Breast epithelium (tissue), 4 donors: ENCODE measurements at places on chromosomes 13 and 19. TPM values are rescaled to one million over a fixed set of nuclear protein-coding genes. Genes with fewer than 3 reads are reported as not detected.
A peak's percentile ranks its signal among the peaks of the same experiment; 100 is the strongest.

- no peaks in the 10 kb centered on the region for H3K36me3 ChIP-seq
- DNase-seq: no peak
- H3K27ac ChIP-seq: no peak overlapping the region
- H3K4me3 ChIP-seq: no peak overlapping the region
- H3K4me1 ChIP-seq: no peaks in the 10 kb centered on the region
These were observed 60.5 kb downstream of the CCNE1 start for GRCh38 chr19:29872224-29872731.

ZNF223 gene
- total RNA-seq: 12.3 TPM

GRCh38 chr19:38374332-38375097, at the start of gene PSMD8:
Gene PSMD8, plus strand, starts transcription at chr19:38374571. Its CDS starts 31 bp downstream, at chr19:38374602.
- H3K4me1 ChIP-seq: peaks cover 12% of the 10 kb centered on the region
- H3K36me3 ChIP-seq: no peaks in the 10 kb centered on the region
- H3K4me3 ChIP-seq: peak within 1 kb of the TSS; percentile 90

FLT3 gene
- total RNA-seq: 0.98 TPM

GRCh38 chr13:50910485-50910805, 854 bp downstream of the RNASEH2B start:
- H3K4me3 ChIP-seq: peak overlapping the region; percentile 80
- H3K27me3 ChIP-seq: no peaks in the 10 kb centered on the region
- H3K4me1 ChIP-seq: peaks cover 9% of the 10 kb centered on the region
- no peaks in the 10 kb centered on the region for H3K36me3 ChIP-seq
- H3K27ac ChIP-seq: peak overlapping the region; percentile 94
- no peak for DNase-seq

CACNA1A gene
- 0.16 TPM for total RNA-seq

ERICH4 gene
- not detected for total RNA-seq

DNA sequence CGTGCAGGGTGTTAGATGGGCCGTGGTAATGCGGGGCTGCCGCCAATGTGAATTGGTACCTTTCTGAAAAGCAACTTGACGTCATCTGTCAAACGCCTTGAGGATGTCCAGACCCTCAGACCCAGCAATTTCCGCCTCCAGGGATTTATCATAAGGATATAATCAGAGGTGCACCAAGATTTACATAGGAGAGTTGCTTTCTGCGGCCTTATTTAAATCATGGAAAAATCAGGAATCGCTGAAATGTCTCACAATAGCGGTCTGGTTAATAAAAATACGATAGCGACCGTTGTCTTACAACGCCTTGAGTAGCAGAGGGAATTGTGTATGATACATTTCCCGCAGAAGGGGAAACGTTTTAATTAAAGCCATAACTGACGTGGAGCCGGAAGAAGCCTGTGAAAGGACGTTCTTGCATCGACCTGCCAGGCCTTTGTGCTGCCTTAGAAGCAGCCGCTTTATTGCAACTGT, 32.3 kb upstream of the NDUFS7 start:
- H3K4me3 ChIP-seq: no peak overlapping the region
- H3K27ac ChIP-seq: no peak overlapping the region
- DNase-seq: no peak
- H3K36me3 ChIP-seq: no peaks in the 10 kb centered on the region

- no peaks in the 10 kb centered on the region for H3K36me3 ChIP-seq
- H3K4me3 ChIP-seq: no peak overlapping the region
- no peaks in the 10 kb centered on the region for H3K27me3 ChIP-seq
- H3K27ac ChIP-seq: no peak overlapping the region
- no peaks in the 10 kb centered on the region for H3K4me1 ChIP-seq
These were observed 27.6 kb downstream of the CPT1C start for GRCh38 chr19:49718511-49718910.

DNA sequence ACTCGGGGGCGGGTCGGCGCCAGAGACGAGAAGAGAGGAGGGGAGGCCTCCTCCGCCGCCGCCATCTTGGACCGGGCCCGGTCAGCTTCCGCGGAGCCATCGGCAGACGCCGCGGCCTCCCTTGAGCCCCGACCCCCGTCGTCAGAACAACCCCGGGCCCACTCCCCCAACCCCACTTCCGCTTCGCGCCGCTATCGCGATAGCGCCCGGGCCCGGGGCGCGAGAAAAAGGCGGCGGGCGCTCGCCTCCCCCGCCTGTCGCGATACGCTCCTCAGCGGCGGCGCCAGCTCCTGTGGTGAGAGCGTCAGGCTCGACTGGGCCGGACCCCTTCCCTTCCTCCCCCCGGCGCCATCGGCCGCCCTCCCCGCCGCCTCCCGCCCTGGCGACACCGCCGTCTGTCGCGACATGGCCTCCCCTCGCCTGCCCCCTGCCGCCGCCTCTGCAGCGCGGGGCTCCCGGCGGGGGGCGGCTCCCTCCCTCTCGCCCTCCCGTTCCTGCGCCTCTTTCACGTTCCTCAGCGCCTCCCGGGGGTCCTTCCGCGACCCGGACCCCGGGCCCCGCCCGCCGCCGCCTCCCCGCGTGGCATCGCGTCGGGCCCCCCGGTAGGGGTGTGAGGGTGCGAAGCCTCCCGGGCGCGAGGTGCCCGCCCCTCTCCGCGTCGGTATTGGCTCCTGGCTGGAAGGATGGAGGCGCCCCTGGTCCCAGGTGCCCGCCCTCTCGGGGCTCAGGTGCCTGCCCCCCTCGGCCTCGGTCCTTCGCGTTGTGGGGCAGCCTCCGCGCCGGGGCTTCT, at the start of gene CNOT3:
Gene CNOT3 (plus strand): TSS at position 64 of the 790 bp plus-strand sequence. CDS start 5,217 bp downstream, outside the sequence.
- H3K4me1 ChIP-seq: peaks cover 8% of the 10 kb centered on the region
- no peak for DNase-seq
- no peaks in the 10 kb centered on the region for H3K36me3 ChIP-seq
- peak within 1 kb of the TSS; percentile 98 for H3K27ac ChIP-seq

GRCh38 chr19:36489920-36490415, 607 bp upstream of the ZNF566 start:
- no peaks in the 10 kb centered on the region for H3K36me3 ChIP-seq
- peak overlapping the region; percentile 78 for H3K4me3 ChIP-seq
- DNase-seq: peak; percentile 68

SETDB2 gene
- 12.8 TPM for total RNA-seq

GNA15 gene
- total RNA-seq: 8.5 TPM

DNA sequence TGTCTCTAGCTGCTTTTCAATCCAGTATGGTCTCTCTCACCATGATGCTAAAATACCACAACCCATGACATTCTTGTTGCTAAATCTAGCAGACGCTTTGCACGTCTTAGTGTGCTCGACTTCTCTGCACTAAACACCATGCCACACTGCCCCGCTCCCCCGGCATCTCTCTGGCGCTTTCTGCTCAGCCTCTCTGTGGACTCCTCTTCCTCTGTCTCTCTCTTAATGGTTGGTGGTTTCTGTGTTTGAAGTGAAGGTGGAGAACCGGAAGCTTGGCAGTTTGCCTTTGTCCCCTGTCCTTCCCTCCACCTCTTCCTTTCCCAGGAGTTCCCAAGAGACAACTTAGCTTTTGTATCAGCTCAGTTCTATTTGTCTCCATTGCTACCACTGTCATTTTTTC, 8.8 kb downstream of the ERCC5 start:
- no peak overlapping the region for H3K27ac ChIP-seq
- no peaks in the 10 kb centered on the region for H3K27me3 ChIP-seq
- no peaks in the 10 kb centered on the region for H3K4me1 ChIP-seq
- no peak for DNase-seq

CEACAM8 gene
- not detected for total RNA-seq

UBE2L5 gene
- total RNA-seq: 1.3 TPM

ZNF575 gene
- total RNA-seq: 0.59 TPM

GRCh38 chr13:84670245-84670644, 788.0 kb upstream of the SLITRK1 start:
- H3K27me3 ChIP-seq: no peaks in the 10 kb centered on the region
- H3K4me1 ChIP-seq: no peaks in the 10 kb centered on the region
- H3K4me3 ChIP-seq: no peak overlapping the region

- H3K27ac ChIP-seq: no peak overlapping the region
- H3K4me1 ChIP-seq: no peaks in the 10 kb centered on the region
- no peak overlapping the region for H3K4me3 ChIP-seq
- DNase-seq: no peak
- H3K36me3 ChIP-seq: no peaks in the 10 kb centered on the region
These were observed 102.7 kb upstream of the POSTN start for GRCh38 chr13:37701306-37701705.

ABCA7 gene
- total RNA-seq: 26.5 TPM

GRCh38 chr19:8163759-8164158, 14.4 kb upstream of the FBN3 start:
- H3K27me3 ChIP-seq: no peaks in the 10 kb centered on the region
- no peaks in the 10 kb centered on the region for H3K36me3 ChIP-seq
- no peak overlapping the region for H3K4me3 ChIP-seq
- no peaks in the 10 kb centered on the region for H3K4me1 ChIP-seq

DNA sequence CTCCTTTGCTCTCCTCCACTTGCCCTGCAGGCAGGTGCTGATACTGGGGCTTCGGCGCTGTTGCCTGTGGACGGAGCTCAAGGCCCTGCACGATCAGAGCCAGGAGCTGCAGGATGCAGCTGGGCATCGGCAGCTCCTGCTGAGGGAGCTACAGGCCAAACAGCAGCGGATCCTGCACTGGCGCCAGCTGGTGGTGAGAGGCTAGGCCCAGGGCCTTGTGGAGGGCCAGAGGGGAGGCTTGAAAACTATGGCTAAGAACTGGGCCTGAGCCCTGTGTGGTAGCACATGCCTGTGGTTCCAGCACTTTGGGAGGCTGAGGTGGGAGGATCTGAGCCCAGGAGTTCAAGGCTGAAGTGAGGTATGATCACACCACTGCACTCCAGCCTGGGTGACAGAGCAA, 6.3 kb downstream of the HAUS5 start:
- no peak for DNase-seq
- no peaks in the 10 kb centered on the region for H3K36me3 ChIP-seq
- no peaks in the 10 kb centered on the region for H3K27me3 ChIP-seq

- no peaks in the 10 kb centered on the region for H3K36me3 ChIP-seq
- no peaks in the 10 kb centered on the region for H3K27me3 ChIP-seq
- peak overlapping the region; percentile 89 for H3K27ac ChIP-seq
- no peak for DNase-seq
These were observed 67.3 kb downstream of the FOXO1 start for GRCh38 chr13:40599124-40599523.

IGFL1 gene
- total RNA-seq: not detected

WDR88 gene
- not detected for total RNA-seq

DNA sequence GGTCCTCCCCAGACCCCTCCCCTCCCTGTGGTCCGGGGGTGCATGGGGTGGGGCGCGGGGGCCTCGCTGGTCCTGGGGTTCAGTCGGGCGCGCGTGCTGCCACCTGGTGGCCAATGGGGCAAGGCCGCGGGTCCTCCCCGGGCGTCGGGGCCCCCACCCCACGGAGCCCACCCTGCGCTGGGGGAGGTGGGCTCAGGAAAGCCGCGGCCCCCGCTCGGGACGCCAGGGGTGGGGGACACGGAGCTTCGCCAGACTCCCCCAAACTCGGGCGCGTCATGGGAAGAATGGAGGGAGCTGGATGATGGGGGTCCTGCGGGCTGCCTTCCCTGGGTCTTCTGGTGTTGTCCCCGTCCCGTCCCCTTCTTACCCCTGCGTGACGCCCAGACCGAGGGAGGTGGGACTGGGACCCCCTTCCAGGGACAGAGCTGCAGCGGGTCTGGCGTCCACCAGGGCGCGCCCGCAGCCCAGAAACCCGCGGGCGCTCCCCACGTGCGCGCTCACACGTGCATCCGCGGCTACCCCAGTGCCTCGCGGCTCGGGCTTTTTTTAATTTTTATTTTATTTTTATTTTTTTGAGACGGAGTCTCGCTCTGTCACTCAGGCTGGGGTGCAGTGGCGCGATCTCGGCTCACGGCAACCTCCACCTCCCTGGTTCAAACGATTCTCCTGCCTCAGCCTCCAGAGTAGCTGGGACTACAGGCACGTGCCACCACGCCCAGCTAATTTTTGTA, 19.8 kb upstream of the TCF3 start:
- H3K4me1 ChIP-seq: peaks cover 7% of the 10 kb centered on the region
- H3K27me3 ChIP-seq: peaks cover 19% of the 10 kb centered on the region
- no peaks in the 10 kb centered on the region for H3K36me3 ChIP-seq
- no peak overlapping the region for H3K27ac ChIP-seq

DNA sequence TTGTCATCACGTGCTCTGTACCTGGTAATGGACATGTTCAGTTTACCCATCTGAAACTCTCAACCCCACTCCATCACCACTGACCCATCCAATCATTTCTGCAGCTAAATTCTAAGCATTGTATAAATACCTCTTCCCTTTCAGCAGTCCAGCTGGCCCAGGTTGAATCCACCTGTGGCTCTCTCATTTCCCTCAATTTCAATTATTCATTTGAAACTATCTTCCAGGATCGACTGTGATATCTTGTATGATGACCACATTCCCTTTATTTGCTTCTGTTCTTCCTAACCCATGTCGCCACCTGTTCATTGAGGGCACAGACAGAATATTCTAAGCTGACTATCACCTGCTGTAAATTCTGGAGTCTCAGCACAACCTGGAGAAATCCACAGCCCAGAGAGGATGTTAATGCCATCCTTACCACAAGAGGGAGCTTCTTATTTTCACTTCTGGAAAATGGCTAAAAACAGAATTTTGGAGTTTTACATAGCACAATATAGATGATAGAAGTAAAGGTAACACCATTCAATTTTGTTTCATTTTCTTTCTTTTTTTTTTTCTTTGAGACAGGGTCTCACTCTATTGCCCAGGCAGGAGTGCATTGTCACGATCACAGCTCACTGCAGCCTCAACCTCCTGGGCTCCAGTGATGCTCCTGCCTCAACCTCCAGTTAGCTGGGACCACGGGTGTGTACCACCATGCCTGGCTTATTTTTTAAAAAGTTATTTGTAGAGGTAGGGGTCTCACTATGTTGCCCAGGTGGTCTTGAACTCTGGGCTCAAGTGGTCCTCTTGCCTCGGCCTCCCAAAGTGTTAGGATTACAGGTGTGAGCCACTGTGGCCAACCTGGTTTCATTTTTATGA, 38.6 kb downstream of the ZNF823 start:
- H3K27ac ChIP-seq: no peak overlapping the region
- no peaks in the 10 kb centered on the region for H3K36me3 ChIP-seq
- H3K4me3 ChIP-seq: no peak overlapping the region

C19orf33 gene
- total RNA-seq: 13.1 TPM

DNA sequence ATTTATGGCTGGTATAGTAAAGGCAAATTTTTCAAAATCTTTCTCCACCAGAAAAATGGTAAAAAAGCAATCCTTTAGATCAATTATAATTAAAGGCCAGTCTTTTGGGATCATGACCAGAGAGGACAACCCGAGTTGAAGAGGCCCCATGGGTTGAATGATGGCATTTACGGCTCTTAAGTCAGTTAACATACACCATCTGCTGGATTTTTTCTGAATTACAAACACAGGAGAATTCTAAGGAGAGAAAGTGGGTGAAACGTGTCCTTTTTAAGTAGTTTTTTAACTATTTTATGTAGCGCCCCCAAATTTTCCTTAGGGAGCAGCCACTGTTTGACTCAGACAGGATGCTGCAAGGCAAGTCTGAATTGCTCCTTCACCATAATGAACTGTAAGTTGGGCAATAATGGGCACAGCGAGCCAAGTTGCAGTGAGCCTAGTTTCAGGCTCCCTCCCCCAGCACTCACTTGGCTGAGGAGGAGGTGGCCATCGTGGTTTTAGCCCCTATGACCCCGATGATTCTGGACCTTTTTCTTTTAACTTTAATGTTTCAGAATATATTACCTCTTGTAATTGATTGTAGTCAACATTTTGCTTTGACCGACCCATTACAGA, 13.6 kb upstream of the ZNF611 start:
- no peaks in the 10 kb centered on the region for H3K27me3 ChIP-seq
- H3K4me1 ChIP-seq: no peaks in the 10 kb centered on the region
- H3K27ac ChIP-seq: no peak overlapping the region

CFAP97D2 gene
- total RNA-seq: not detected

ZNF132 gene
- 6.2 TPM for total RNA-seq
